G401 (cell line): ENCODE measurements at places on chromosomes 4 and X. TPM values are rescaled to one million over a fixed set of nuclear protein-coding genes. Genes with fewer than 3 reads are reported as not detected.

DNA sequence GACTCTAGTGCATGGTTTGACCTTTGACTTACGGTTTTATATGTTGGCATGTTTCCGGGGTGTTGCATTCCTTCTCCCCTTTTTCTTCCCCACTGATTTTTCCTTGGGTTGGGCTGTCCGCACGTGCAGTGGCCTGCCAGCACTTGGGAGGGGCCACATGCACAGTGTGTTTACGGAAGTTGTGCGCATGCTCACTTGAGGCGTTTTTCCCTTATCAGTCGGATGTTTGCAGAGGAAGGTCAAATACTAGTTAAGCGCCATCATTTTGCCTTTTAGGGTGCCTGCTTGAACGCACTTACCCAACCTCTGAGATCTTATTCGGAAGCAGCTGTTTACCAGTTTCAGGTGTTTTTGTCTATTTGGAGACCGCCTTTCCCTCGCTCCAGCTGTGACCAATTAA, 653.9 kb upstream of the AADAT start:
- DNase-seq: no peak

DNA sequence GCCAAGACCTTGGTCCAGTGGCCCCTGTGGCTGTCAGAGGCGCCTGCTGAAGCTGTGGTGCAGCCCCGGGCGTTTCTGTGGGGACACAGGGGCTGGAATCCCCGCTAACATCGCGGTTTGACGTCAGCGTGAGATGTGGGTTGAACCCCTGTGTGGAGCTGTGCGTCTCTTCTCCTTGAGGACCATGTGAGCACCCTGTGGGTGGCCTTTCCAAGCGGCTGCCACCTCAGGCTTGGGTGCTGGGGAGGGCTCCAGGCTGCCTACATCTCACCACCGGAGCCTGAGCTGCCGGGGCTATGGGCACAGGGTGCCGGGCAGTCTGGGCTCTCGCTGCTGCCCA, 27.7 kb downstream of the UVSSA start:
- DNase-seq: no peak

GRCh38 chrX:145292218-145292617, 44.9 kb downstream of the SPANXN1 start:
- DNase-seq: no peak

GRCh38 chrX:54085666-54086065, 41.4 kb upstream of the PHF8 start:
- no peak for DNase-seq

DNA sequence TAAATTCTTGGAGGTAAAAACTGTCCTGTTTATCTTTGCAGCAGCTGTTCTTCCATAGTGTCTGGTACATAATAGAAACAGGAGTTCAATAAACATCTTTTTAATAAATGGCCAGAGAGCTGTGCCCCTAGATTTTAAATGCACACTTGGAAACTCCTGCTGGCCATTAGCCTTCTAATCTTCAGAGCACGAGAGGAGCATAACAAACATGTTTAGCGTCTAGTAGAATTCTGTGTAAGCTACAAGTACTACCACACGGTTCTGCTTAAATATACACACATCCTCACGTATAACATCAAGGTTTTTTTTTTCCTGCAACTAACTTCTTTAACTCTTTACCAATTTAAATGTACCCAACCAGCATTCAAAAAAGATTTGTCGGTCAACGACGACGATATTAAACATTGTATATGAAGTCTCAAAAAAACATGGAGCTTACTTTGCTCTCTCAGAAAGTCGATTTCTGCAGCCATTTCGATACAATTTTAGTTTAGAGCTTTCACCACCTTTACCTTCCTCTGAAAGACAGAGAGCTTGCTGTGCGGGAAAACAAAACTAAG, 628 bp downstream of the SCLT1 start:
- DNase-seq: peak; percentile 50

The RNF113A gene
- 6.2 and 7.5 TPM in 2 replicates for total RNA-seq

The UBL4A gene
- total RNA-seq: 48.2 and 58.1 TPM in 2 replicates

The KIF4A gene
- 33.4 and 38.1 TPM in 2 replicates for total RNA-seq

The GLRB gene
- total RNA-seq: 5.1 and 8.5 TPM in 2 replicates

The PABPC5 gene
- total RNA-seq: not detected in 2 replicates

The TENM3 gene
- 0.03 TPM in 1 of 2 replicates, not detected in the other for total RNA-seq
